Activated T-cell treated with anti-CD3 and anti-CD28 coated beads for 24 hours (primary cell): ENCODE measurements at places on chromosomes 16 and 17.
A peak's percentile ranks its signal among the peaks of the same experiment; 100 is the strongest.

DNA sequence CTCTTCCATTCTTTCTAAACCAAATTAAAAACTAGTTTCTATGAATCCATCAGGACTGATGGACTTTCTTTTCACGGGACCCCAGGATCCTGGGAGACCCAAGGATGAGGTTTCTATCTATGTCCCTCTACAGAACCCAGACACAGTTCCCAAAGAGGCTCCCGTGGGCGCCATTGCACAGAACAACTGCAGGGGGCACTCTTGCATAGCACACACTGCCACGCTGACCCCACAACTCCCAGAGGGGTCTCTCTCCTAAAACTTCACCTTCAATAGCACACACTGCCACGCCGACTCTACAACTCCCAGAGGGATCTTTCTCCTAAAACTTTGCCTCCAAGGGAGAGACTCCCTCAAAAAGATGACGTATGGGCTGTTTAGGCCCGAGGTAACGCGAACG lies 9.0 kb downstream of the ABR start:
- DNase-seq: no peak

DNA sequence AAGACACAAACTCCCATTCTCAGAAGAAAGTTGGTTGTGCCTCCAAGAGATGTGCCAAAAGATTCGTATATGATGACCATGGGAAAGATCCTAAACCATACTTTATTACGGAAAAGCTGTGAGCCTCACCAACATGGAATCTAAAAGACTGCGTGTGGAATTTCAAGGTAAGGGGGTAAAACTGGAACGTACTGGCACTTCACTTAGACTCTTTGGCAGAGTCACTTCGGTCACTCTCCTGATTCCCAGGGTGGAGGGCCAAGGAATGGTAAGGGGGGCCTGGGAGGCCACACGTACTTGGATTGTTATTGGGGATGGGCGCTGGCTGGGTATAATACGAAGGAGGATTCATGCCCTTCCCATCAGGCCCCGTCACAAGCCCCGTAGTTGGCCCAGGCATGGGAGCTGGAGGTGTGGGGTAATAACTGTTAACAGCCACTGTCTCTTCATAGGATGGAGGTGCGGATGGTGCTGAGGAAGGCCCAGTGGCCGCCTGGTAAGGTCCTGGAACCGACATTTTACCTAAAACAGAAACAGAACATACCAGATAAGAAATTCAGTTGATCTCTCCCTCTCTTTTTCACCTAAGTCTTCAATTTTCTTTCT lies 30.4 kb downstream of the LITAF start:
- no peak for DNase-seq

DNA sequence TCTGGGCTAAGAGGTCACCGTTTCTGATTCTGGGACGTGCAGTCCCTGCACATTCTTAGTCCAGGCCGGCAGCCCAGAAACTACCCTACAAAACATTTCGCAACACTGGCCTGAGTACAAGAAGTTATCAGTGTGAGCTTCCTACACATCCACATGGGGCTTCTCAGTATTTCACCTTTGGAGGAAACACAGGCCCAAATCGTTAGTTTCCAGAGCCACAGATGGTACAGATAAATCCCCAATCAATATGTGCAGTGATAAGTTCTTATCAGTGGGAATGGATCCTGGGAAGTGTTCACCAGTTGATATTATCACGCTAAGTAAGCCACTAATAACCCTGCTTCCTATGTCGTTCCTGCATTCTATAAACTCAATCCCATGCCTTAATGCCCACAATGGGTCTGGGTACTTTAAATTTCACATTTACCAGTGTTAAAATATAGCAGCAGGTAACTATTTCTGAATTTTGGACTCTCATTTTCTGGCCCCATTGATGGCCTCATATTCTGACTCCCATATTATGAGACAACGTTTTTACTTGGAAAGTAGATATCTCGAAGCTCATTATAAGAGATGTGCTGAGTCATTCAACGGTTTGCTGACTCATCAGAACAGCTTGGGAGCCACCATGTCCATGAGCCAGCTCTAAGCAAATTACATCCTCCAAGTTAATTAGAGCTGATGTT lies 370.2 kb upstream of the MAF start:
- no peak for DNase-seq

DNA sequence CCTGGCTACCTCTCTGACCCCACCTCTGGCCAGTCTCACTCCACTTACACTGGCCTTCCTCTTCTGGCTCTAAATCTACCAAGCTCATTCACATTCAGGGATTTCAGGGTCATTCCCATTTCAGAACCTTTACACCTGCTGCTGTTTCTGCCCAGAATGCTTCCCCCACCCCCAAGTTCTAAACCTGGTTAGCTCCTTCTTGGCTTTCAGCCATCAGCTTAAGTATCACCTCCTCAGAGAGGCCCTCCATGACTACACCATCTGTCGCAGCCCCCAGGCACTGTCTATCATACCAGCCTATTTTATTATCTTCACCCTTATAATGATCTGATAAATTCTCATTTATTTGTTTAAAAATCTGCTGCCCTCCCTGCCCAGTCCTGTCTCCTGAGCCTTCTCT lies 23.3 kb upstream of the NGFR start:
- DNase-seq: no peak

DNA sequence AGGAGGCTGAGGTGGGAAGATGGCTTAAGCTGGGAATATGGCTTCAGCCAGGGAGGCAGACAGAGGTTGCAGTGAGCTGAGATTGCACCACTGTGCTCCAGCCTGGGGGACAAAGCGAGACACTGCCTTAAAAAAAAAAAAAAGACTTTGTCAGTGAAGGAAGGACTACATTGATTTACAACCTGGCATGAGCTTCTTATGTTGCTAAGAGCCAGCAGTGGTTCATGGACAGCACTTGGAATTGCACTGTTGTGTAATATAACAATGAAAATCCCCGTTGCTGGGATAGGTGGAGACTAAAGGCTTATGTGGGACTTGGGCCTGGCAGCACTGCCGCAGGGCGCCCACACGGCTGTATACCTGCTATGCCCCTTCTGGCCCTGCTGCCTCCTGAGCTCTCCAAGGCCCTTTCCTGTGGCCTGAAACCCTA lies 14.1 kb upstream of the SLC16A5 start:
- DNase-seq: no peak

DNA sequence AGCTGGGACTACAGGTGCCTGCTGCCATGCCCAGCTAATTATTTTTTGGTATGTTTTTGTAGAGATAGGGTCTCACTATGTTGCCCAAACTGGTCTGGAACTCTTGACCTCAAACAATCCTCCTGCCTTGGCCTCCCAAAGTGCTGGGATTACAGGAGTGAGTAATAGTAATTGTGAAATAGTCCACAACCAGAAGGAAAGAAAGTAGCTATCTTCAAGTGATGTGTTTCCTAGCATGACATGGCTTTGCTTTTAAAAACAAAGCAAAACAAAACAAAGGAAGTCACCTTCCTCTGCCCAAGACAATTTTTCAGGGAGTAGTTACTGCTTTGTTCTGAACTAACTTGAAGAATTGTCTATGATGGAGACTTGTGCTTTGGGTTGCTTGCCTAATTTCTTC lies 27.0 kb downstream of the ATP6V0A1 start:
- no peak for DNase-seq

DNA sequence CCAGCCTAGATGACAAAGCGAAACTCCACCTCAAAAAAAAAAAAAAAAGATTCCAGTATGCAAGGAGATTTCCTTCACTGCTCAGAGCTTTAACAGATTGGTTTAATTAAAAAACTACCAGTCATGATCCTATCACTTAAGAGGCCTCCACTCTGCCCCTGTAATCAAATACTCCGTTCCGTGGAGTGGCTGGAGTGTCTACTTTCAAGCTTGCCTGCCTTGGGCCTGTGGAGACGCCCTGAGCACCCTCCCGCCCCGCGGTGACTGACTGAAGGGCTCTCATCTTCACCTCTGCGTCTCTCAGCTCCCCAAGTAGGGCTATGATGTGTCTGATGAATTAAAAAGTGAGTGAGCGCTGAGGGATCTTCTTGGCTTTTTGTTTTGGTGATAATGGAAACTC lies 25.3 kb upstream of the TRPV3 start:
- DNase-seq: no peak

DNA sequence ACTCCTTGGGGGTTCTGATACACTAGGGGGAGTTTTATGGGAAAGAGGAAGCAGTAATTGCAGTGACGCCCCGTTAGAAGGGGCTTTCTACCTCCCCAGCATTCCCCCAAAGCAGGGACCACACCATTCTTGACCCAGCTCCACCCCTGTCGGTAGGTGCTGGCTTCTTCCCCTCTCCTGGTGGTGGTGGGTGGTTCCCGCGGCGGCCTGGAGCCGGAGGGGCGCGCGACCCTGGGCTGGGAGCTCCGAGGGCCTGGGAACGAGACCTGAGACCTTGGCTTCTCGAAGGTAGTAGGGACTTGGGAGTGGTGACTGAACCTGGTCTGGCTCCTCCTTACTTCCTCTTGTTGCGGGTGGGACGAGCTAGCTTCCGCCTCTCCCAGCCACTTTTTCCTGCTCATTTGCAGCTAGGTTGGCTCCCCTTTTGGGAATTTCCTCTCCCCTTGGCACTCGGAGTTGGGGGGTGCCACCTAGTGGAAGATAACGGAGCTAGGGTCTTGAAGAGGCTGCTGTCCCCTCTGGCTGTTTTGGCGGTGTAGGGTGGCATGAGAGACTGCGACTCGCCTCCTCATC lies 438 bp downstream of the GRN start:
- DNase-seq: no peak

DNA sequence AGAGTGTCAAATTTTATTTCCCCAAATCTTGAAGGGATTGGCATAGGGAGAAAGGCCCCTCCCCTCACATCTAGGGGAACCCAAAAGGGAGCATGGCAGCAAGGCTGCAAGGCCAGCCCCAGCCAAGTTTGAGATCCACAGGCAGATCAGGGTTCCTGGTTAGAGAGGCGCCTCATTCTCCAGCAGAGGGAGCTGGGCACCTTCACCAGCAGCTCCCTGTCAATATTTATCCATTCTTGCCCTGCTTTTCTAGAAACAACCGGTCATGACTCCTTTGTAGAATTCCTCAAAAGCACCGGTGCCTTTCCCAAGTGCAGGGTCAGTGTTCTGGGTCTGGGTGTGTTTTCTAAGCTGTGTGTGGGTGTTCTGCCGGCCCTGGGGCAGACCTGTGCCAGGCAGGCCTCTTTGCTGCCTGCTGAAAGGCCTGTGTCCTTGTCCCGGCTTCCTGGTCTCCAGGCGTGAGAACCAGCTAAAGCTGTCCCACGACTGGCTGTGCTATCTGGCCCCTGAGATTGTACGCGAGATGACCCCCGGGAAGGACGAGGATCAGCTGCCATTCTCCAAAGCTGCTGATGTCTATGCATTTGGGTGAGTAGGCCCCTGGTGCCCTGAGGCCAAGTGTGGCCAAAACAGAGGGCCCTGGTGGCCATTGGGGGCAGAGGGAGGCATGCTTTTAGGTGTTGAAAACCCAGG lies 21.2 kb upstream of the LGALS9 start:
- no peak for DNase-seq

GRCh38 chr17:37278247-37278894 lies 97.4 kb upstream of the C17orf78 start:
- no peak for DNase-seq

GRCh38 chr17:3965118-3965800 lies 1.0 kb upstream of the ATP2A3 start:
- DNase-seq: peak; percentile 56

DNA sequence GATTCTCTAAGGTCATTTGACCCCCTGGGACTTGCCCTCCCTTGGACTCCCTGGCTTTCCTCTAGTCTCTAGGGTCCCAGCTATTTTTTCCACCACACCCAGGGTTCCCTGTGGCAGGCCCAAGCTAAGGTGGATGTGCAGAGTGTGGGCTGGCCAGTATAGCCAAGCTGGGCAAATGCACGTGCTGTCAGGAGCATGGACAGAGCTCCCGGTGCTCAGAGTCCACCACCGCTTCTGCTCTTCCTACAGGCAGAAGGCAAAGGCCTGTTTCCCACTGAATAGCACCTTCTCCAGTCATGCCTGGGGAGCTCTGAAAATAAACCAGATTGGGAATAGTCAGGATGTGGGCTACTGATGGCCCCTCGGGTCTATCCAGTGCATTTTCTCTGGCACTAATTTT lies 53.3 kb downstream of the GNAO1 start:
- no peak for DNase-seq

- DNase-seq: no peak
These were observed 4.4 kb upstream of the SOX8 start for GRCh38 chr16:977081-977701.

- DNase-seq: no peak
These were observed 1.7 kb downstream of the RPH3AL start for GRCh38 chr17:350706-351448.

DNA sequence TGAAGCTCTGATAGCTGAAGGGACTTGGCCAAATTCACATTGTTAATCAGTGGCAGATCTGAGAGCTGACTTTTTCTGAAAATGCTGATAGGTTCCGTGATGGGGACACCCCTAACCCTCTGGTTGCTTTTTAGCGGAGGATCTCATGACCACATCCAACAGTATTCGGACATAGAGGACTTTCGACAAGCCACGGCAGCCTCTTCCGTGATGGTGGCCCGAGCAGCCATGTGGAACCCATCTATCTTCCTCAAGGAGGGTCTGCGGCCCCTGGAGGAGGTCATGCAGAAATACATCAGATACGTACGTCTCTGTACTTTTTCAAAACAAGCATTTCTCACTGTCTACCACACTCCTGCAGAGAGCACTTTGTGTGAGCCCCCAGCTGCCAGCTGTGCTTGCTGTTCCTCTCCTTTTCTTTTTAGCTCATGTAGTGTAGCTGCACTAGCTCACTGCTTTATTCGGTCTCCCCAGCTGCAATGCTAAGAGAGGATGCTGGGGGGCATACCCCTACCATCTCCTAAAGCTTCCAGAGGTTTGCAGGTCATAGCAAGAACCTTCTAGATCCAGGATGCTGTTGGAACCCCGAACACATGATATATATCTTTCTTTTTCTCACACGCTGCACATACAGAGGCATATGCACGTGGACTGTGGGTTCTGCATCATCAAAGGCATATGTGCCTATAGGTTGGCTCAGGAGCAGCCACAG lies 14.2 kb upstream of the NFATC3 start:
- no peak for DNase-seq

GRCh38 chr17:81291662-81292061 lies 3.4 kb downstream of the SLC38A10 start:
- peak; percentile 67 for DNase-seq

GRCh38 chr17:73630965-73631595 lies 13.2 kb downstream of the SDK2 start:
- DNase-seq: no peak

DNA sequence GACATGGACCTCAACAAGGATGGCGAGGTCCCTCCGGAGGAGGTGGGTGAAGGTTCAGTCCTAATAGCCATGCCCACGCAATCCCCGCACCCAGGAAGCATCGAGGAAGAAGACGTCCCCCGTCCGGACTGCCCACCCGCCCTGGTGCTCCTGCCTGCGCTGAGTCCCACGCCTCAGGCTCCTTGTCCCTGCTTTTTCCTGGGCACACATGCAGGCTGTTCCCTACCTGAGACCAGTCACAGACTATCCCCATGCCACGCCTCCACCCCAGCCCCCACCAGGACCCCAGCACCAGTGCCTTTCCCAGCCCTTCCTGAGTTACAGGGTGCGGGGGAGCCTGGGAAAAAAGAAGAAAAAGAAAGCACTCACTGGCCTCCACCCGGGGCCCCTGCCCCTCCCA lies 9.0 kb downstream of the FKBP10 start:
- no peak for DNase-seq
